CD8-positive, alpha-beta memory T cell (primary cell): ENCODE measurements at places on chromosomes 7 and 10.

DNA sequence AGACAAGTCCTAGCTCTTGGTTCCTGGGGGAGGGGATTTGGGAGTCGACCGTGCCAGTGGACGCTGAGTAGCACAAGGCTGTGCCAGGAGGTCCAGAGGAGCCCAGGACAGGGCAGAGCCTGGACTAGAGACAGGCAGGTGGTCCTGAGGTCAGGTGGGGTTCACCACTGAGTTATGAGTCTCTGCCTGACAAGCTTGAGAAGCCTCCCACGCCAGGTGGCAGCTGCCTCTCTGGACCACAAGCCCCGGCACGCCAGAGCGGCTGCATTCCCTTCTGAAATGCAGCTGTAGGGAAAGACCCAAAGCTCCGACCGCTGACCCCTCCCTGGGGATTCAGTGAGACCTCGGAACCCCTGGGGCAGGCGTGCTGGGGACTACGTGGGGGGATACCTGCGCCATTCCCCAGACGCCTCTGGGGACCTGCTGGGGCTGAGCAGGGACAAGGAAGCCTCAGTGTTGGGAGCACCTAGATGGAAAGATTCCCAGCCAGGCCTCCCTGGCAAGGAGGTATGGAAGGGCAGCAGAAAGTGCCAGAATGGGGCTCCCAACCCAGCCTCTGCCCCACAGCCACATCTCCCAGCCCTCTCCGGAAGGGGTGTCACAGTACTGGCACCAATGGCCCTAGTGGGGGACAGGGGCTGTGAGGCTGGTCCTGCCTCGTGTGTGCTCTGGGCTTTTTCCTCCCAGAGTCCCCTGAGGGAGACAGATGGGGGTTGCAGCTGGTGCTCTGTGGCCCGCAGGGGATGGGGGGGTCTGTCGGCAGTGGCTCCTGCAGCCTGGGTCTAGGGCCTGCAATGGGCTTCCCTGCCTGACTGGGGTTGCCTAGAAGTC lies 29.0 kb downstream of the PDGFA start:
- no peak for DNase-seq

- no peak for DNase-seq
These were observed 1.2 kb downstream of the THNSL1 start for GRCh38 chr10:25017661-25018060.

DNA sequence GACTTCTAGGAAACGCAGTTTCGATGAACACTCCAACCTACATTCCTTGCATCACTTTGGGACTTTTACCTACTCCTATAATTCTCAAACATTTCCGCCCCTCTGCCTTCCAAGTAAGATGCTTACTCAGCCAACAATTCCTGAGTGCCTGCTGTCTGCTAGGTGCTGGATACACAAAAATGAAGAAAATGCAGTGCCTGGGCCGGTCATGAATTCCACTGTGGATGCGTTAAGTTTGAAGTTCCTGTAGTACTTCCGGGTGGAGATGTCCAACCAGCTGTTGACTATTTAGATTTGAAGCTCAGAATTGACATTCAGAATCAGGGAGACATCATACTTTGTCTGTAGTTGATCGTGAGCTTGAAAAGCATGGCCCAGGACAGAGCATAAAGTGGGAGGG lies 89.2 kb downstream of the LYZL1 start:
- no peak for DNase-seq

DNA sequence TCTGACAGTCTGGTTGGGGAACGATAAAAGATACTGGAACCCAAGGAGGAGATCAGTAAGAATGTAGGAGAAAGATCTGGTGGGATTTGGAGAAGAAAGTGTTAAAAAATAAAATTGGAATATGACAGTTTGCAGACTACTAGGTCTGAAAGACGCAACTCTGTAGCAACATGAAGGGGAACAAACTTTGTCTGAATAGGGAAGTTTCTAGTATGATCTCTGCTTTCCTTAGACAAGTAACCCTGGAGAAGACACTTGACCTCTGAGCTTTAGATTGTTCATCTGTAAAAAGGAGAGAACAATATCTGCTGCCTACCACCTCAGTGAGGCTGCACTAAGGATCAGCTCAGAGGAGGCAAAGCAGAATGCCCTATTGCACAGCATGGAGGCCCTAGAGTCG lies 3.0 kb upstream of the PRSS1 start:
- DNase-seq = no peak

GRCh38 chr10:45433716-45434469 lies 59.9 kb downstream of the ALOX5 start:
- no peak for DNase-seq

GRCh38 chr7:107867858-107868466 lies 23.0 kb upstream of the DLD start:
- no peak for DNase-seq

DNA sequence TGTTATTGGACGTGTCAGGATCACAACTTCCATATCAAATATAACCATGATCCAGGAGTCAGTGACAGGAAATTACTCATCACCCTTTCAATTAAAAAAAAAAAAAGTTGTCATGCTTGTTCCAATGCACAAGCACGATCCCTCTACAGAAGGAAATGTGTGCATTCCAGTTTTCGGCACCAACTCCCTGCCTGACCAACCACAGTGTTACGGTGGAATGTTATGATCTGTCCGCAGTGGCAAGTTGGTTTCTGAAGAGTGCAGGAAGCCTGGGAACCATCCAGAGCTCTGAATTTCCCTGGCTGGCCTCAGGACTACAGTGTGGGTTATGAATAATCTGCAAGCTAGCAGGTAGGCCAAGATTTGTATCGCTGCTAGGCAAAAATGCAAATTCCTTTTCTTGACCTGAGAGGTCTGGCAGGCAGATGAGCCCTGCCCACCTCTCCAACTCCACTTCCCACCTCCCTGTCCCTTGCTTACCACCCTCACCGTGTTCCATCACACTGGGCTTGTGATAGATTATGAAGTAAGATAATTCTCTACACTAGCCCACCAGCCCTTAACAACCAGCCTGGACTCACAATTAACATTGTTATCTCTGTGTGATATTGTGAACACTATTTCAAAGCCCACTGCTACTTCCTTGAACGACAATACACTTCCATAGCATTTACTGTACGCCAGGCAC lies 20.4 kb downstream of the FRMPD2 start:
- DNase-seq = no peak

DNA sequence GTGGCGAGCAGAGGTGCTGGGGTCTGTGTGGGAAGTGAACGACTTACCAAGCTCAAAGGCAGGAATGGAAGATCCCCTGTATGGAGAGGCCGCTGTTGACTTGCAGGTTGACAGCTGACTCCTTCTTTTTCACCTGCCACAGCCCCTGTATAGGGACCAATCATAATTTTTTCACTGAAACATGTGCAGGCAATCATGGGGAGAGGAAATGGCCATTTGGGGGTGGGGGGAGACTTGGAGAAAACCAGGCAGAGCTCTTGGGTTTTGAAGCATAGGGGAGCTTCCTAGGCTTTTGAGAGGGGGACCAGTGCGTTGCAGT lies 101.4 kb downstream of the WDR37 start:
- no peak for DNase-seq

GRCh38 chr10:93437086-93437945 lies 44.8 kb downstream of the MYOF start:
- DNase-seq = no peak

GRCh38 chr10:16292366-16292765 lies 144.4 kb upstream of the PTER start:
- DNase-seq = no peak

DNA sequence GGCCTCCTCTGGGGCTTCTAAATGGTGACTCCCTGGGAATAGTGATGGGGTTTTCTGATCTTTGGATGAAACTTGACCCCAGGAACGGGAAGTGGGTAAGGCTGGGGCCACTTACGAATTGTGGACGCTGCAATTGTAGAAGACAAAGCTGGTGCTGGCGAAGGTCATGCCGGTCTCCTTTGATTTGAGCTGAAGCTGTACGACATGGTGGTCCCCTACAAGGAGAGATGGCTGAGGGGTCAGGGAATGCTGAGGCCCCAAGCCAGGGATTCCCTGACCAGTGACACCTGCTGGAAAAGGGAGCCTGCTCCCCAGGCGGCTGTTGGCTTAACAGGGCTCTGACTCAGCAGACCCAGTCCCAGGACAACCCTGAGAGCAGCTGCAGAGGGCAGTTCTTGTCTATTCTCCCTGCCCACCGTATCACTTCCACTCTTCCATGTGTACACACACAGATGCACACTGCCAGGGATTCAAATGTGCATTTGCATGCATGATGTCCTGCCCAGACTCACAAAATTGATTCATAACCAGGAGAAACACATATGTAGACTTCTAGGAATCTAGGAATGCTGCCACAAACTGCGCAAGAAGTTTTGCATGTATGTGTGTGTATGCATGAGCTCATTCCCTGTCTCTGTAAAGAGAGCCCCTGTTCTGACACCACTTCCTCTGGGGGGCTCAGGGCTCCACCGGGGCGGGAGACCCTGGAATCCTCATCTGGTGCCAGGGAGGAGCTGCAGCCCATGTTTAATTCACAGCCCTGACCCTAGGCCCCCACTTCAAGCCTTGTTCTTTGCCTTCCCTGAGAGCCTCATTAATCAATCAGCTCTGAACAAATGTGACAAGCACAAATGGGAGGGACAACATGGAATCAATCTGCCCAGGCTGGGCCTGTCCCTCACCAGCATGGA lies 350.0 kb downstream of the PLXNA4 start:
- DNase-seq = no peak

DNA sequence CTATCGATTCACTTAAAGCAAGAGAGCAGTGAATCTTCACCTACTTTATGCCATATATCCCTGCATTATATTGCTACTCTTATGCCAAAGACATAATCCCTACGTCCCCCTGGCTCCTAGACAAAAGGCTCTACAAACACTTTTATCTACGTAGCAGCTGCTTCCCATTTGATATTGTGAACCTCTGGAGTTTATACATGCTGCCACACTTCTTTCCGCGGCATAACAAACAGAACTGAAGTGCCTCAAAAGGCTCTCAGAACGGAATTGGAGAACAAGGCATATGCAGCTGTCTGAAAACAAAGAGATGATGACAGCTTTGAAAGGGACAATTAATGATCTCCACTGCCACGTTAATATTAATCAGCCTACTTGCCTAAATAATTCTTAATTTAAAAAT lies 985.6 kb upstream of the LRRN3 start:
- DNase-seq = no peak

DNA sequence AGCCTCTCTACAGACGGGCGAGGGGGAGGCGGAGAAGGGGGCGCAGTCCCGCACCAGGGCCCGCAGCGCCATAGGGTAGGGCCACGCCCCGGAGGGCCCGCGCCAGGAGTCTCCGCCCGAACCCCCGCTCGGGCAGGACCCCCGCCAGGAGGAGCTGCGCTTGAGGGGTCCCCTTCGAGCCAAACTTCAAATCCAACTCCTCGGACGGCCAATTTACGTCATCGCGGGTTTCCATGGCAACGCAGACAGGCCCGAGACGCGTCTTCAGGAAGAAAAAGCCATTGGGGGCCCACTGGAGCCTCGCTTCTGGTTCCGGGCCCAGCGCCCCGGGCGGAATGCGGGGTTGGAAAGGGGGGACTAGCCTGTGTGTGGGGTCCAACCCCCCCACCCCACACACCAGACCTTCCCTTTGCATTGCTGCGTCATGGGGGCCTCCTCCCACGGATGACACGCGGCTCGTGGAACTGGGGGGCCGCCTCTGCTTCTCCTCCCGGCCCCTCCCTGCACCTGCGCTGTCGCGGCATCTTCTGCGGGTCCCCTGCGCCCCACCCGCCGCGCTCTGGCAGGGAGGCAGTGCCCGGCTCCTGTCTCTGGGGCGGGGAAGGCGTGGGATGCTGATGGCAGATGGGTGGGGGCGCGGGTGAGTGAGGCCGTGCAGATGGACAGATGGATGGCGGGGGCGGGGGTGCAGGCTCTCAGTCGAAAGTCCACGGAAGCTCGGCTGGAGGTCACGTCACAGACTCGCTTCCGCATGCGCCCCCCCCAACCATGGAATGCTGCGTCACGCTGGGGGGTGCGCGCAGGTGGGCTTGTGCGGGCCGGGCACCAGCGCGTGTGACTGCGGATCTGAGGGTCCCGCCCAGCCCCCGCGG lies 1.2 kb downstream of the CALY start:
- peak; percentile 81 for DNase-seq

GRCh38 chr7:131691454-131692130 lies 135.2 kb upstream of the PODXL start:
- DNase-seq = no peak

DNA sequence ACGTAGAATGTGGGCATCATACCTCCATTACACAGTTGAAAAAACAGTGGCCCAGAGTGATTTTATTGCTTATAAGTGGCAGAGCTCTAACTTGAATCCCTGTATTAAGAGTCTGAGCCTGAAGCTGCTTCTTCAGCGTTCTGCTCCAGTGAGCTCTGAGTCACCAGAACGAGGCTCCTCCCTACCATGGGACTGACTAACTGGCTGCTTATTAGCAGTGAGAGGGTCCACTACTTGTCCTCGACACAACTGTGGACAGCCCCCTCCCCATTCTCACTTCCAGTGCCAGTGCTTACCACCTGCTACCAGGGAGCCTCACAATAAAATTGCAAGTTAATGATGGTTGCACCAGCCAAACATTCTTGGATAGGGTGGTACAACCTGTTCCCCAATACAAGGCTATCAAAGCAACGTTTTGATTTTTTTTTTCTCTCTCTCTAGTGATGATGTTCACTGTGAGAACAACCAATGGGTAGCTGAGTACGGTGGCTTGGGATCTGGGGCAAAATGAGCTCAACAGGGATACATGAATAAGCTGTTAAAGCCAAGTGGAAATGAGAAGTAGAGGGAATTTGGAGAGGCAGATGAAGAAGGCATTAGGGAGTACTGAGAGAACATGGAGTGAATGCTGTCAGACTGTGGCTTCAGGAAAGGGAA lies 2.7 kb upstream of the NRG3 start:
- no peak for DNase-seq

- DNase-seq = no peak
These were observed 16.7 kb downstream of the INPP5A start for GRCh38 chr10:132554053-132554990.

DNA sequence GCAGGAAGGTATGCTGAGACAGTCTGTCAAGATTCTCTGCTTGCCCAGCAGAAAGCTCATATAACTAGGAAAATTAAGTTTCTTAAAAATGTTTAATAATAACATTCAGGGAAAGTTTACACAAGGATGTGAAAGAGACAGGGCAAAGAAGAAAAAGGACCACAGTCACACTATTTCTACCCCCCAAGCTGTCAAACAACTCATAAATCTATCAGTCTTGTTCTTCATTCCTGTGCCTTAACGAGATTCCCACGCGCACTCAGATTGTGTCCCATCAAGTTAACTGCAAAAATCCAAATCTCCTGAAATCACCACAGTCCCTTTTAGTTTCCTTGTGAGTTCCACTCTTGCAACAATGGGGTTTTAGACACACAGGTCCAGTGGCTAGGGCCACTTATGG lies 14.9 kb downstream of the CUL2 start:
- no peak for DNase-seq

- DNase-seq = no peak
These were observed 7.4 kb upstream of the STEAP4 start for GRCh38 chr7:88314061-88314491.

- no peak for DNase-seq
These were observed 151.0 kb downstream of the PLPP4 start for GRCh38 chr10:120607710-120608703.
